Stimulated activated naive CD8-positive, alpha-beta T cell treated with anti-CD3 and anti-CD28 coated beads, Interleukin-15, Interleukin-2, amounts not matched to agents 100 U/mL and 50 U/mL, for 24 hours (primary cell): ENCODE measurements at places on chromosomes 12 and 14.
A peak's percentile ranks its signal among the peaks of the same experiment; 100 is the strongest.

GRCh38 chr14:106530423-106531107 is 1004.2 kb downstream of the TMEM121 start:
- peak; percentile 59 for DNase-seq

DNA sequence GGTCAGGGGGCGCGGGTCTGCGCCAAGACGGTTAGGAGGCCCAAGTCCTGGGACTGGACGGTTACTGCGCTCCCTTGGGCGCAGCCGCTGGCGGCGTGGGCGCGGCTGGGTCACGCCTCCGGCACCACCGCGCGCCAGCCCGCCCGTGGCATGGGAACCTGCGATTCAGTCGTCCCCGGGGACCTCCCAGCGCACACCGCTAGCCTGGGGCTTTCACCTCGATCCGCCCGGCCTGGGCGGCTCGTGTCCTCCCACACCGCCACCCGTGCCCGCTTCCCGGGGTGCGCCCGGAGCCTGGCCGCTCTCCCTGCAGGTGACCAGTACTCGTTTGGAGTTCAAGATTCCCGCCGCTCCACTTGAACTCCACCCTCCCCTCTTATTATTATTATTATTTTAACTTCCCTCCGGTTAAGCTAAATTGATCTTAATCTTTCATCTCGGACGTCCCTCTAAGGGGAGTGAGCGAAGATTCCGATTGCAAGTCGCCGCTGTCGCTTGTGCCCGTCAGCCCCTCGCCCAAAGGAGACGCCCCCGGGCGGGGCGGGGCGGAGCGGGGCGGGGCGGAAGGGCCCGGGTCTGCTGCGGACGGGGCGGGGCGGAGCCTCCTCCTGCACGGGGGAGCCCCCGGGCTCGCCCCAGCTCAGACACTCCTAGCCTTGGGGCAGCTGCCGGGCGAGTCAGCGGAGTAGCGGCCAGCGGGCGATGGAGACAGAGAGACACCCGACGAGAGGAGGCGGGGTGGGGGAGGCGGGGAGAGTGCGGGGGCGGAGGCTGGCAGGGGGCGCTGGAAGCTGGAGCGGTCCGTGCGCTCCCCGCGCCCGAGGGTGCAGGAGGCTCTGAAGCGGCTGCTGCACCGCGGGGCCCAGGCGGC is at the start of gene KCNMB4:
Gene KCNMB4, plus strand, starts transcription at position 643 of the 871 bp plus-strand sequence. CDS start 445 bp downstream, outside the sequence.
- peak; percentile 83 for DNase-seq

DNA sequence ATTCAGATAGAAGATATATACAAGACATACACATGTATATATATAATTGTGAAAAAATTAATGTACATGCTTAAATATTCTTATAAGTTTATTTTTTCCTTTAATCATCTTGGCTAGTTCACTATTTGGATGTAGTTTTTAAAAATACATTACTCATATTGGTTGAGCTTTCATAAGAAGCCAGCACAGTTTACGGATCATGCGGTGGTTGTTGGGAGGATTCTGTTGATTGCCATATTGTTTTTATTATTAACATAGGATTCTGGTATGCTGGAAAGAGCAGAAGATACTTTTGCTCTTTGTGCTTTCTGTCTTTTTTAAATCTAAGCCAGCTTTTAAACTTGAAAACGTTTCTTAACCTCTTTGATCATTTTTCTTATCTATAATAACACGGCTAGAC is 163.4 kb downstream of the OTOGL start:
- DNase-seq: no peak

DNA sequence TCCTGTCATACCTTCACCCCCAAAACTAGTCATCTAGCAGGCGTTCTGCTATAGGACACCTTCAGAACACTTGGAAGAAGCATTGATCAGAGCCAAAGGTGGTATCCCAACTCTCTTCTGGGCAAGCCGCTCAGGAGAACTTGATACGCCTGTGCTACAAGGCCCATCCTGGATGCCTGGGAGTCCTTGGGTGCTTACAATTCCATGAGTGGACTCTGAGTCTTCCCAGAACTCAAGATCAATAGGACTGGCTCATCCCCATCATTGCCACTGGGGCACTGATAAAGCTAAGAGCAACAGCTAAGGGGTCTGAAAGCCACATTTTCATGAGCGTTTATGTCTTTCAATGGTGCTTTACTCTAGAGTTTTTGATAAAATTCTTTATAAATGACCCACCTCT is 1.9 kb downstream of the SPTB start:
- DNase-seq: no peak

DNA sequence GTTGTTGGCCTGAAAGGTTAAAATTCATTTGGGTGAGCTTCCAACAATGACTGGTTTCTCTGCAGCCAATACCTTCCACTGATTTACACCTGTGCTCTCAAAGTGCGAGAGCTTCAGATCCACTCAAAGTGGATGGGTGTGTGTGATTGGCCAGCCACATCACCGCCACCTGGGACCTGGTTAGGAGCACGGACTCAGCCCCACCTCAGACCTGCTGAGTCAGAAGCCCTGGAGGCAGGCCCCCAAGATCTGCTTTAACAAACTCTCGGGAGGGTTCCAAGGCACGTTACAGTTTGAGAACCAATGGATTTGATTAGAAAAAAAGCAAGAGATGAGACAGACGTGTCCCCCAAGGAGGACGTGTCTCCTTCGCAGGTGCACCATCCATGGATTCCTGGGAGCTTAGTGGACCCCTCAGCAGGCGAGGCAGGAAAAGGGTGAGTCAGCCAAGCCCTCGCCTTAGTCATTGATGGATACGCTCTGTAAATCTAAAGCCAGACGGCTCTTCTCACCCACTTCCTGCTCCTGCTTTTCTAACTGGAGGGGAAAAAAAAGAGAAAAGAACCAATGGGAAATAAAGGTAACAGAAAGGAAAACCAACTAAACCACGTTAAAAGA is 24.5 kb downstream of the FZD10 start:
- no peak for DNase-seq

DNA sequence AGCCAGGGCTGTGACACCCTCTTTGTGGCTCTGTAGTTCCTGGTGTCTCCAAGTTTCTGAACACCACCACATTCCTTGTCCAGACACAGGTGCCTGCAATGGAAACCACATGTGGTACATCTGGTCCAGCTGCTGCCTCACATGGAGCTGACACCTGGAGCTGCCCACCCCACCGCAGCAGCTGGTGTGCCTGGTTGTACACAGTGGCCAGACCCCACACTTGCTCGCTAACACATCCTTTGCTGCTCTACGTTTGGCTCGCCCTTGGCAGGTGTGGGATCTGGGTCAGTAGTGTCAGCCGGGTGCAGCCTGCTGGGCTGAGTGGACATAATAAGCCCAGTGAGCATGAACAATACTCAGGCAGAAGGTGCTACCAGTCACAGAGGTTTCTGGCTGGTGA is 198.9 kb downstream of the ADGRD1 start:
- no peak for DNase-seq

- no peak for DNase-seq
Observed at GRCh38 chr12:63294327-63294632, 143.3 kb upstream of the AVPR1A start.

GRCh38 chr12:114697243-114697716 is 13.3 kb upstream of the TBX3 start:
- no peak for DNase-seq

GRCh38 chr12:5912437-5913334 is 32.4 kb downstream of the ANO2 start:
- DNase-seq: no peak

DNA sequence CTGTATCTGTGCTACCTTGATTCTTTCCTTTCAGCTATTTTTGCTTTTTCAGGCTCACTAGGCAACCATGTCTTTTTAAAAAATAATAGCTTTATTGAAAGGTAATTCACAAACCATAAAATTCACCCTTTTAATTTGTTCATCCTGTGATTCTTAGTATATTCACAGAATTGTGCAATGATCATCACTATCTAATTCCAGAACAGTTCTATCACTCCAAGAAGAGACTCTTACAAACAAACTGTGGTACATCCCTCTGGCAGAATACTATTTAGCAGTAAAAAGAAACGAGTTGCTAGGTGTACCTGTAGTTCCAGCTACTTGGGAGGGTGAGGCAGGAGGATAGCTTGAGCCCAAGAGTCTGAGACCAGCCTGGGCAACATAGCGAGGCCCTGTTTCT is 14.8 kb downstream of the CREBL2 start:
- DNase-seq: no peak

DNA sequence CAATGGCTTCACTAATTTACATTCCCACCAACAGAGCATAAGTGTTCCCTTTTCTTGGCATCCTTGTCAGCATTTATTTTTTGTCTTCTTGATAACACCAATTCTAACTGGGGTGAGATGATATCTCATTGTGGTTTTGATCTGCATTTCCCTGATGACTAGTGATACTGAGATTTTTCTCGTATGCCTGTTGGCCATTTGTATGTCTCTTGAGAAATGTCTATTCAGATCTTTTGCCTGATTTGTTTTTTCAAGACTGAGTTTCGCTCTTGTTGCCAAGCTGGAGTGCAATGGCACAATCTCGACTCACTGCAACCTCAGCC is 4.7 kb upstream of the PLD4 start:
- DNase-seq: no peak

DNA sequence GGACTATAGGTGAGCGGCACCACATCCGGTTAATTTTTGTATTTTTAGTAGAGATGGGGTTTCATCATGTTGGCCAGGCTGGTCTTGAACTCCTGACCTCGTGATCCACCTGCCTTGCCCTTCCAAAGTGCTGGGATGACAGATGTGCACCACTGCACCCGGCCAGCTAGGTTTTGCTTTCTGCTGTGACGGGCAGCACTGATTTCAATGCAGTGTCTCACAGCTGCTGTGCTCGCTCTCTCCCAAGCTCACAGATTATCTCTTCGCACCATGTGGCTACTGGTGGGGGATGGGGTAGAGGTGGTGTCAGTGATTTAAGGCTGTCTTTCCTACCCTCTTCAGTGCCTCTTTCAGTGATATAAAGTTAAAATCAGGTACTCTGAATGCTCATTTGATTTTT is 909.1 kb downstream of the TRHDE start:
- no peak for DNase-seq

DNA sequence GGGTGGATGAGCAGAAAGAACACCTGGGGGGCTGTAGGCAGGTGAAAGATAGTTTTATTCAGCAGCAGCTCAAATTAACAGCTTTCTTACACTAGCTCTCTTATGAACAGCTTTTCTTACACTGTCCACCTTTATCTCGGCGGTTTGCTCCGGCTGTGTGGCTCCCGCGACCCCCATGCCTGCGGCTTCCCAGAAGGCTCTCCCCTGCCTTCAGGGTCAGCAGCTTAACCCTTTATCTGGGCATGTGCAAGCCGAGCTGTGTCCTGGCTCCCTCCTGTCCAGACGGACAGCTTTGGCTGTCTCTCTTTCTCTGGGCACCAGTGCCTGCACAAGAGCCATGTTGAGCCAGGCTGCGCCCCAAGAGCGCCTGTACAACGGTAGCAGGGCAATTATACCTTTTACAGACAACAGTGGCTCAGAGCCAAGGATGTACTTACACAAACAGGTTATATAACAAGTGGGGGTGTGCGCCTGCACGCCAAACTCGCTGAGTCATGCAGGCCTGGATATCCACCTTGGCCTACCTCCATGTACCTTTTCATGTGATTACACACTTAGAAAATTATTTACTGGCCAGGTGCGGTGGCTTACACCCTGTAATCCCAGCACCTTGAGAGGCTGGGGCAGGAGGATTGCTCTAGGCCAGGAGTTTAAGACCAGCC is 28.5 kb upstream of the KLHL42 start:
- no peak for DNase-seq

GRCh38 chr14:71952381-71953363 is 20.4 kb downstream of the RGS6 start:
- no peak for DNase-seq

GRCh38 chr12:109737126-109737525 is 23.5 kb downstream of the FAM222A start:
- DNase-seq: no peak

DNA sequence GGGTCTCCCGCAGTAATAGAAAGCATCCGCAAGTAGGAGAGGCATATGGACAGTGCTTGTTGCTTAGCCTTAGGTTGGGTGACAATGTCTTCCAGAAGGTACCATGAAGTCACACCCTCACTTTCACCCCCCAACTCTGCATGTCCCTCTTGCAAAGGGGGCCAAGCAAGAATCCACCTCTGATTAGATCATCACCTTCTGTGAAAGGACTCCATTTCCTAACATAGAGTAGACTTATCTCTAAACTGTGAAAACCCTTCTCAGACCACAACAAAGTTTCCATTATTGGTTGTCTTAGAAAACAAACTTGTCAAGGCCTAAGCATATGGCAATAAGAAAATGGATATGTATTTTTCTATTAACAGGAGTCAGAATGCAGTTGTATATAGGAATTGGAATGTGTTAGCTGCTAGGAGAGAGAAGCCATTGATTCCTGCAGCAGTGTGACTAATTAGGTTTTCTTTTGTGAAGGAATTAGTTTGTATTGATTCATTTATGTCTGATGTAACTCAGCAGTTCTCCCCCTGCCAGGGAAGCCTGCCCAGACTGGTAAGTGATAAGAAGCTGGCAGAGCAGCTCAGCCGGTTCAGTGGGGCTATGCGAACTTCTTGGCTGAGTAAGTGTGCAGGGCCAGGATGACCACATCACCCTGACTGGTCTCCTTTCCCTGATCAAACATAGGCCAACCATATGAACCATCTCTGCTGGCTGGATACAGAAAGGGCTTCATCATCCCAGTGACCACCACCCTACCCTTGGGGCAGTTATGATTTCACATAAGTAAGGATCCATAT is 107.3 kb upstream of the CCDC196 start:
- no peak for DNase-seq

- DNase-seq: no peak
Observed at GRCh38 chr14:92905667-92906066, 17.3 kb upstream of the CHGA start.
